ENCODE measurements at places on chromosomes 13 and 19. TPM values are rescaled to one million over a fixed set of nuclear protein-coding genes. Genes with fewer than 3 reads are reported as not detected.

The CBLC gene
- total RNA-seq, result not detected

The FREM2 gene
- total RNA-seq, result not detected

The FBXO27 gene
- total RNA-seq, result not detected

The ZNF284 gene
- total RNA-seq, result 2.2 TPM

The ZNF14 gene
- total RNA-seq, result 6.9 TPM

- DNase-seq, result no peak
- no peak overlapping the region for H3K4me3 ChIP-seq
- no peaks in the 10 kb centered on the region for H3K4me1 ChIP-seq
- H3K27me3 ChIP-seq, result peaks cover 22% of the 10 kb centered on the region
- no peak overlapping the region for H3K27ac ChIP-seq
Observed at GRCh38 chr19:39099341-39099740, 15.2 kb downstream of the ACP7 start.

DNA sequence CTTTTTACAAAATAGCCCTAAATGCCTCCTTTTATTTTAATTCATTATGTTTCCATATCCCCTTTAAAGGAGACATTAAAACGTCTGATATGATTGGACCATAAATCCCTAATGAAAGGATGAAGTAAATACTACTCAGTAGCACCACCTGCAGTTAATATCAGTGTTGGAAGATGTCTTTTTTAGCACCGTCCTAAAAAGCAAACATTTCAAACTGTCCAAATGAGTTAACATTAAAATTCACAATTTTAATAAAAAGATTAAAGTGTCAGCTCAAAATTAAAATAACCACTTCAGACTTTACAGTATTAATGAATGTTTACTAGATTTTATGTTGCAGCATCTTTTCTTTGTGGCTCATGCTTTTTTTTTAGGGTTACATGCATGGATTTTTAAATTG lies 12.3 kb downstream of the ZNF507 start:
- H3K27ac ChIP-seq, result no peak overlapping the region
- no peaks in the 10 kb centered on the region for H3K27me3 ChIP-seq
- H3K4me1 ChIP-seq, result peaks cover under 1% of the 10 kb centered on the region
- H3K36me3 ChIP-seq, result peaks cover 73% of the 10 kb centered on the region

DNA sequence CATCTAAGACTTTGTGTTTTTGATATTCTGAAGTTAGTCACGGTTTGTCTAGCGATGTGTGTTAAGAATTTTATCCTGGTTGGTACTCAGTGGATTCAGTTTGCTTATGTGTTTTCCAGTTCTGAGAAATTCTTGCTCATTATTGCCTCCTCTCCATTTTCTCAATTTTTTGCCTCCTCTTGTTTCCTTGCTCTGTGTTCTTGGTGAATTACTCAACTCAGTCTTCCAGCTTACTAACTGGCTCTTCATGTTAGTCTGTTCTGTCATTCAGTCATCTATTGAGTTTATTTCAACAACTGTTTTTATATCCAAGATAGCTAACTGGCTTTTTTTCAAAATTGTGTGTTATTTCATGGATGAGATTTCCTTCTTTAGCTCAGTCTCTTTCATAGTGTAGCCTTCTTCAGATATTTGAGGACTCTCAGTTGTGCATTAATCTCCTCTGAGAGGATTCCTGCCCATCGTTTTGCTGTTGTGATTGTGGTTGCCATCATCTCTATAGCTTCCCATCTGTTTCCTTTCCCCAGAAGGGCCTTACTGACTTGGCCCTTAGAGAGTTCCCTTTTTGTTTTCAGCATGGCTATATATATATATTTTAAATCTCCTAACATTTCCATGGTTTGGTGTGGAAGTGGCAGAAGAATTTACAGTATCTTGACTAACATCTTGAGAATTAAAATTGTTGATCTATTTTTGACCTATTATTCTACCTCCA lies 6.2 kb downstream of the SETDB2 start:
- H3K27me3 ChIP-seq, result no peaks in the 10 kb centered on the region
- no peak overlapping the region for H3K27ac ChIP-seq
- peaks cover 43% of the 10 kb centered on the region for H3K36me3 ChIP-seq
- H3K4me1 ChIP-seq, result peaks cover 48% of the 10 kb centered on the region
- DNase-seq, result no peak
- no peak overlapping the region for H3K4me3 ChIP-seq

DNA sequence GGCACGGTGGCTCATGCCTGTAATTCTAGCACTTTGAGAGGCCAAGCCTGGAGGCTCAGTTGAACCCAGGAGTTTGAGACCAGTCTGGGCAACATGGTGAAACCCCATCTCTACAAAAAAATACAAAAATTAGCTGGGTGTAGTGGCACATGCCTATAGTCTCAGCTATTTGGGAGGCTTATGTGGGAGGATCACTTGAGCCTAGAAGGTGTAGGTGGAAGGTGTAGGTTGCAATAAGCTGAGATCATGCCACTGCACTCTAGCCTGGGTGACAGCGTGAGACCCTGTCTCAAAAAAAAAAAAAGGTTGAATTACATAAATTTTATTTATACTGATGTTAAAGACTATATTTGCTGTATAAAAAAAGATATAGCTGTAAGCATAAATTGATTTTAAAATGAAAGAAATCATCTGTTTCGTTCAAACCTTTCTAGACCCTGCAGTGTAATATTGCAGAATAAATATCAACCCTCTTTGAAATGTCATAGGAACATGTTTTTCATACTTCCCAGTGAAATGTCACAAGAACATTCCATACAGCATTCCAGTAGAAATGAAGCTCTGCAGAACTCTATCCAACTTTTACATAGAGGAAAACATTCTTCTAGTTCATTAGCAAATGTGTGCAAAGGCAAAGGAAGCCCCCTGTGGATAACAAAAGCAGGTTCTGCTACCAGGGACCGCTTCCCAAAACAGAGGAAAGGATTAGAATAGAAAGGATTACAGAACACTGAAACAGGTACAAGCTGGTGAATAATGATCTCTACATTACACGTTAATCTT lies 76.0 kb downstream of the CAB39L start:
- peaks cover 8% of the 10 kb centered on the region for H3K27me3 ChIP-seq
- no peak overlapping the region for H3K27ac ChIP-seq
- DNase-seq, result no peak
- peaks cover 4% of the 10 kb centered on the region for H3K4me1 ChIP-seq
- no peak overlapping the region for H3K4me3 ChIP-seq
- no peaks in the 10 kb centered on the region for H3K36me3 ChIP-seq

- DNase-seq, result no peak
- no peaks in the 10 kb centered on the region for H3K36me3 ChIP-seq
- H3K4me1 ChIP-seq, result no peaks in the 10 kb centered on the region
- no peaks in the 10 kb centered on the region for H3K27me3 ChIP-seq
Observed at GRCh38 chr13:34372581-34372980, 554.6 kb downstream of the RFC3 start.

DNA sequence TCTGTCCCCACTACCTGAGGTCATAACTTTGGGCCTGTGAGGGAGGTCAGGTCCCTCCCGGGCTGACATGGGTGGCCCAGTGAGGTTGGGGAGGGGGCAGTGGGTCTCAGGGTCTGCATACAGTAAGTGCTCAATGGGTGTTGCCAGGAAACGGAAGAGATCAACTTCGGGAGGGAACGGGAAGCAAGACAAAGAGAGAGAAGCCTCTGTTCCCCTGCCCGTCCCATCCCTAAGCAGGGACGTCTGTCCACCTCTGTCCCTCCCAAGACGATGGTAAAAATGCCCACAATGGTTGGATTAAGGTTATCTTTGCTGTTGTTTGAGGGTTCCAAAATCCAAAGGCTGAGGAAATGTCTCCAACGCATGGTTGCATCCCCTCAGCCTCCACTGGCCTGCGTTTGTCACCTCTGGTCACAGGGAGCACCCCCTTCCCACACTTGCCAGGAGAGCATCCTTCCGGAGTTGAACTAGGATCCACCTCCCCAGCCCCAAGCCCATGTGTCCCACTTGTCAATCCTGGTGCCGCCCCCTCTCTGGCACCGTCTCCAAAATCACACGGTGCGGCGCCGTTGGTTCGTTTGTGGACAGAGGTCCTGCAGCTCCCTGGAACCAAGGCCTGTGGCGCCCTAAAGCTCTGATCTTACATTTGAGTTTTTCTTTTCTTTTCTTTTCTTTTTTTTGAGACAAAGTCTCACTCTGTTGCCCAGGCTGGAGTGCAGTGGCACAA lies 774 bp upstream of the HOMER3 start:
- no peak overlapping the region for H3K27ac ChIP-seq
- H3K27me3 ChIP-seq, result peaks cover 28% of the 10 kb centered on the region
- no peak for DNase-seq
- H3K36me3 ChIP-seq, result no peaks in the 10 kb centered on the region

DNA sequence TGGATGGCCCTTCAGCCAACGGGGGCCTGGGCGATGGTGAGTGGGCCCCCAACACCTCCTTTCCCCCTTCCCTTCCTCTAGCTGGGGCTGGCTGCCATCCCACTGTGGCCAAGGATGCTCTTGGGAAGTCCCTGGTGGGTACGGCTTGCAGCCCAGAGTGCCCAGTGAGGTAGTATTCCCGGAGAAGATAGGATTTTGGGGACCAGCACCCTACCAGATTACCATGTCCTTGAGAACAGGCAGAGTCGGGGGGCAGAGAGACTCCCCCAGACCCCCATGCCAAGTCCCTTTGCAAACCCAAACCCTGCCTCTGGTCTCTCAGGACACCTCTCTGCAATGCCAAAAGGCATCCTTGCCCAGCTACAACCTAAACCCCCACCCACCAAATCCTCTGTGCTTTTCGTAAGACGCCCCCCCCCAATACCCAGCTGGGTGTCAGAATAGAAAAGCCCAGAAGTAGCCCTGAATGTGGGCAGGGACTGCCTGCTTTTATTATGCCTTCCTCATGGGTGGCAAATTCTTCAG lies 1.7 kb downstream of the HIF3A start:
- H3K27ac ChIP-seq, result no peak overlapping the region
- DNase-seq, result no peak
- no peaks in the 10 kb centered on the region for H3K4me1 ChIP-seq
- H3K27me3 ChIP-seq, result peaks cover 19% of the 10 kb centered on the region

- H3K27me3 ChIP-seq, result no peaks in the 10 kb centered on the region
- H3K4me1 ChIP-seq, result no peaks in the 10 kb centered on the region
- no peak for DNase-seq
- no peak overlapping the region for H3K27ac ChIP-seq
- H3K36me3 ChIP-seq, result no peaks in the 10 kb centered on the region
Observed at GRCh38 chr13:25771202-25771601, 280.6 kb downstream of the SHISA2 start.

DNA sequence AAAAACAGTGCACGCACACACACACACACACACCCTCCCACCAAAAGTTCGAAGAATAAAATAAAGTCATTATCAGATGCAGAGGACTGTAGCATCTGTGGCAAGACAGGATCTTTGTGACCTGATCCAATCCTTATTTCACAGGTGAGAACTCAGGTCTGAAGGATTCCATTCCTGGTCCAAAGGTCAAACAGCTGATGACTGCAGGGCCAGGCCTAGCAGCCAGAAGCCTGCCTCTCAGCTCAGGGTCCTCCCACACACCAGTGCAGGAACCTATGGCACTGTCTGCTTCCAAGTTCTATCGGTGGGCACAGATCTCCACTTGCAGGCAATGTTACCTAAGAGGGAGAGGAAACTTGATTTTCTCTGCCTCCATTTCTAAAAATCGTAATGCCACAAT lies 57.5 kb downstream of the SERP2 start:
- DNase-seq, result no peak
- H3K27ac ChIP-seq, result no peak overlapping the region
- peaks cover 17% of the 10 kb centered on the region for H3K4me1 ChIP-seq
- no peak overlapping the region for H3K4me3 ChIP-seq
- no peaks in the 10 kb centered on the region for H3K36me3 ChIP-seq

GRCh38 chr19:1250437-1251260 lies 2.3 kb downstream of the MIDN start:
- peak; percentile 74 for DNase-seq
- peak overlapping the region; percentile 88 for H3K27ac ChIP-seq
- H3K4me3 ChIP-seq, result peak overlapping the region; percentile 91
- H3K27me3 ChIP-seq, result no peaks in the 10 kb centered on the region

- DNase-seq, result no peak
- peaks cover 24% of the 10 kb centered on the region for H3K36me3 ChIP-seq
- no peak overlapping the region for H3K4me3 ChIP-seq
- no peaks in the 10 kb centered on the region for H3K27me3 ChIP-seq
- H3K4me1 ChIP-seq, result no peaks in the 10 kb centered on the region
Observed at GRCh38 chr19:6412061-6412446, 12.6 kb downstream of the KHSRP start.

- H3K27me3 ChIP-seq, result no peaks in the 10 kb centered on the region
- H3K36me3 ChIP-seq, result no peaks in the 10 kb centered on the region
Observed at GRCh38 chr13:66329988-66330451, 900.1 kb downstream of the PCDH9 start.

- peaks cover 22% of the 10 kb centered on the region for H3K27me3 ChIP-seq
- no peak overlapping the region for H3K27ac ChIP-seq
- no peaks in the 10 kb centered on the region for H3K36me3 ChIP-seq
- peaks cover 11% of the 10 kb centered on the region for H3K4me1 ChIP-seq
- DNase-seq, result no peak
Observed at GRCh38 chr19:38978326-38978689, 2.8 kb upstream of the FBXO17 start.

GRCh38 chr13:50685491-50685890 lies 158.0 kb downstream of the DLEU7 start:
- H3K27ac ChIP-seq, result no peak overlapping the region
- H3K27me3 ChIP-seq, result peaks cover 9% of the 10 kb centered on the region

- H3K4me1 ChIP-seq, result no peaks in the 10 kb centered on the region
- H3K36me3 ChIP-seq, result no peaks in the 10 kb centered on the region
- no peaks in the 10 kb centered on the region for H3K27me3 ChIP-seq
Observed at GRCh38 chr13:83008212-83008929, 873.9 kb downstream of the SLITRK1 start.

DNA sequence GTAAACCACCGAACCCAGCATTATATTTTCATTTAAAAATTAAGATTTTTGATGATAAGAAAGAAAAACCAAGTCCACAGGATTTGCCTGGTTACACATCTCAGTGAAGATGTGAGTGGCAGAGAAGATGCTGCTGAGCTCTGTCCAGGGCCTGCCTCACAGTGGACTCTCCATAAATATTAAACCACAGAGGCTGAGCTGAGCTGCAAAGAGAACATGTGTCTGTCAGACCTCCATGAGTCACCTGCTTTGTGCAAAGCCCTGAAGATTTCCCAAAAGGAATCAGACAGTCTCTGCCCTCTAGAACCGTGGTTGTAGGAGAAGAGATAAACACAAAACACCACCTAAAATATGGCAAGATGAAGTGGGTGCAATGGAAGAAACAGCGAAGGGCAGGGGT lies 127.2 kb upstream of the TSC22D1 start:
- H3K4me3 ChIP-seq, result no peak overlapping the region
- no peak for DNase-seq
- H3K4me1 ChIP-seq, result no peaks in the 10 kb centered on the region
- H3K36me3 ChIP-seq, result no peaks in the 10 kb centered on the region
- no peak overlapping the region for H3K27ac ChIP-seq

- H3K27ac ChIP-seq, result no peak overlapping the region
- no peaks in the 10 kb centered on the region for H3K27me3 ChIP-seq
- no peaks in the 10 kb centered on the region for H3K4me1 ChIP-seq
- H3K4me3 ChIP-seq, result no peak overlapping the region
Observed at GRCh38 chr13:79861731-79862130, 380.8 kb downstream of the NDFIP2 start.
